ENCODE measurements at places on chromosomes 5 and 9. TPM values are rescaled to one million over a fixed set of nuclear protein-coding genes. Genes with fewer than 3 reads are reported as not detected.

The KLF4 gene
- 35.0 TPM for total RNA-seq

The PCDHB14 gene
- 3.1 TPM for total RNA-seq

The QRFP gene
- not detected for total RNA-seq

The NR2F1 gene
- 29.1 TPM for total RNA-seq

- DNase-seq, result no peak
These were observed 35.1 kb upstream of the NTNG2 start for GRCh38 chr9:132126680-132127236.

- peak; percentile 57 for DNase-seq
These were observed 87.6 kb downstream of the ADAMTS6 start for GRCh38 chr5:65394087-65394486.

DNA sequence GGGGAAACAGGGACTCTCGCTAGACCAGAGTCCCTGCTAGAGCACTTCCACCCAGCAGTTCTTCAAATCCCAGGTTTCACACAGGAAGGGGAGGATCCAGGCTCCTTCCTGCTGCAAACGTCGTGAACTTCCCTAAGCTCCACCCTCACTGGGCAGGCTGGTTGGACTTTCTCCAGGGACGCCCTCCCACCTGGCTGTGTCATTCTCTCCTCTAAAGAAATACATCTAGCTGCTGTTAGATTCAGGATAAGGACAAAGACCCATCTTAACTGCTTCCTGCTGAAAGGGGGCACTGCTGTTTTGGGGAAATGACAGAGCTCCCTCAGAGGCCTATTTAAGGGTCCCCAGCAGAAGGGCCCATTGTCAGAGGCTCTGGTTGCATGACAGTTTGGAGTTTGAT lies 230.7 kb downstream of the SEMA6A start:
- DNase-seq, result no peak

DNA sequence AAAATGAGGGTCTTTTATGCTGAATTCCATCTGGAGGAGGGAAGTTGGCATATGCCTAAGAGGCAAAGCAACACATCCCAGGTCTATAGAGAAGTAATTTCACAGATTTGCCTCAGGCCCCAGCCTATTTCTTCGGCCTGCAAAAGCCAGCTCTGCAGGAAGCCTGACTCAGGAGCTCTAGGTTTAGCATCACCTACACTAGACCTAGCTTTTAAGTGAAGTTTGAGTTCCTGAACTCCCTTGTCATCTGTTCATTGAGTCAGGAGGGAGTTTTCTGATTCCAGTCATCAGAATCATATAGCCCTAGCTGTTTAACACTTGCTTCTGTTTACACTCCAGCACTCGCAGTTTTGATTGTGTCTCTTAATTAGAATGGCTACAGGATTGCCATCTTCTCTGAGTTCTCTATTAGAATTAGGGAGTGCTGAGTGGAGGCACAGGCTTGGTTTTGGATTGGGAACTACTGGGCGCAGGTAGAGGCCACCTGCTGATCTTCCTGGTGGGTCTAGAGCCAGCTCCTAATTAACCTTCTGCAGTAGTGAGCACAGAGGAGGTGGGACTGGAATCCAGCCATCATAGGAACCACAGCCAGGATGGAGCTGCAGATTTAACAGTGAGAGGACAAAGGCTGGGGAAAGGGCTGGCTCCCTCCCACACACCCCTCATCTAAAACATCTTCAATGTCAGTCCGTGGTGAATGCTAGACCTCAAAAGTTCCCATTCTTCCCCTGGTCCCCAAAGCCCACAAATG lies 179.5 kb downstream of the TRIO start:
- no peak for DNase-seq

GRCh38 chr9:111036429-111036789 lies 1.9 kb downstream of the LPAR1 start:
- peak; percentile 22 for DNase-seq

GRCh38 chr9:69697475-69697874 lies 25.3 kb upstream of the APBA1 start:
- no peak for DNase-seq

DNA sequence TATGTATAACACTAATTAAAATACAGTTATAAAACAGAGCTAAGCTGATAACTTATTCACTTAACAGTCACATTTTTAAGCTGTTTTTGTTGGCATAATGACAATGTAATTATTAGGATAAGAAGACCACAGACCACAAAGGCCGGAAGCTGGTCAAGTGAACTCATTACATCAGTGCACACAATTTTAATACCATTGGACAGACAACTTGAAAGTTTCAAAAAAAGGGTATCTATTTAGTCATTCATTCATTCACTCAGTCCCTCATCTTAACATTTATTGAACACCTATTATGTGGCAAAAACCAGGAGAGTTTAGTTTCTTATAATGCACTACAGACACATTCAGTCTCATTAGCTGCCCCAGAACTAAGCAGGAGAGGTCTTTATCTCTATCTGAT lies 11.6 kb downstream of the ERP44 start:
- no peak for DNase-seq

- no peak for DNase-seq
These were observed 157.0 kb downstream of the C9orf152 start for GRCh38 chr9:110050925-110051355.

- no peak for DNase-seq
These were observed 22.8 kb downstream of the HMCN2 start for GRCh38 chr9:130288393-130288792.

Measured in adrenal gland (tissue), 19 donors.